ENCODE measurements at places on chromosomes 2 and 18.

- DNase-seq, result no peak
Observed at GRCh38 chr2:136482966-136483365, 282.4 kb upstream of the THSD7B start.

DNA sequence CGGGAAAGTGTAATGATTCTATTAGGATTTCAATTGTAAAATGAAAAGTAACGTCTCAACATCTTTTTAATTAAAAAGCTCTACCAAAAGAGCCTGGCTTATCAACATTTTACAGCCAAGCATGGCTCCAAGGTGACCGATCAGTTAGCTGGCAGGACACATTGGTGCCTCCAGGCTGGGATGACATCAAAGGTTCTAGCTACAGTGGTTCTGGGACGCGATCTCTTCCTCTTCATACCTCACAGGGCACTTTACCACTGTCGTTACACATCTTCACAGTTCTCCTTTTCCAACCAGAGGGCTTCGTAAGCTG, 693 bp downstream of the ORC2 start:
- no peak for DNase-seq

DNA sequence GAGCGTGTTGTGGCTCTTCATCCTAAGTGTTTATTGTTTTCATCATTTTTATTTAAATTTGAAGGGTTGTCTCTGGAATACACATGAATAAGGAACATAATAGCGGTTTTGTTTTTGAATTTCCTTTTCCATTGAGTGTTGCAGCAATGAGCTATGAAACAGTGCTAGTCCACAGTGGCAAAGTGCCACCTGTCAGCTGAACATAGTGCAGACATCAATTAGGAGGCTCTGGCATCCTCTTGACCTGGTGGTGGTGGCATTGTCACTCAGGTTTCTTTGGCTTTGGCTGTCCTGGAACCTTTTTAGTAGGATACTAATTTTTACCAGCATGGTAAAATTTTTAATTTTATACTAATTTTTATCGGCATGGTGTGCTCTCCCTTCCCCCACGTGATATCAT, 63.2 kb downstream of the UGGT1 start:
- no peak for DNase-seq

- DNase-seq, result no peak
Observed at GRCh38 chr2:125280265-125280664, 1255.2 kb downstream of the CNTNAP5 start.

GRCh38 chr2:106577255-106577651, 90.1 kb downstream of the CD8B2 start:
- no peak for DNase-seq

DNA sequence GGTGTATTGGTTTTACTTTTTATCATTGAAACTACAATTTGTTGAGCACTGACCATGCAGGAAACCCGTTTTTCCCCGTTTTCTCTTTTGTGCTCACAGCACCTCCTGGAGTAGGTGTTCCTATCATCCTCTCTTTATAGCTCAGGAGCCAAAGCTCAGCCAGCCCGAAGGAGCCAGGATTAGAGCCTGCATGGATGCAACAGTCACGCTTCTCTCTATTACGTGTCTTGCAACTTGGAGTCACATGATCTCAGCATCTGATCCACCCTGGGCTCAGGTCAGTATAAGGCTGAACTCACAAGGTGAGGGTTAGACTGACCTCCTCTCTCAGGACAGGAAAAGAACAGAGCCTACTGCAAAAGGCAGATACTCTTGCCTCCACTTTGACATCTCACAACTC, 150.5 kb downstream of the MBP start:
- no peak for DNase-seq

GRCh38 chr2:236960531-236960930, 125.2 kb upstream of the COPS8 start:
- DNase-seq, result no peak

DNA sequence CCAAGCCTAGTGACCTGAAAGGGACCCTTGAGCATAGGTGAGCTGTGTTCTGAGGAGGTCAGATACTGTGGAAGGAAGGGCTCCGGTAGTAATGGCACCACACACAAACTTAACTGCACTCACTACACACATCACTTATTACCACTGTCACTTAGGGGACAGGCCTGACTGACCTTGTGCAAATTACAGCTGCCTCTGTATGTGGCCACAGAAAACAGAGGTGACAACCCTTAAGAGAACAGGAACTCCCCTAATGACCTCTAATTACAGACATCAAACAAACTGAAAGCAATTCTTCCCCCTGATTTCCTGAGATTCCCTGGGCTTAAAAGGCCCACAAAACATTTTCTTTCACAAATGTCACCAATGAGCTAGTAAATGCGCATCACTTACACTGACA, 360.6 kb downstream of the RND3 start:
- no peak for DNase-seq

GRCh38 chr2:23569761-23570365, 184.9 kb downstream of the KLHL29 start:
- no peak for DNase-seq

DNA sequence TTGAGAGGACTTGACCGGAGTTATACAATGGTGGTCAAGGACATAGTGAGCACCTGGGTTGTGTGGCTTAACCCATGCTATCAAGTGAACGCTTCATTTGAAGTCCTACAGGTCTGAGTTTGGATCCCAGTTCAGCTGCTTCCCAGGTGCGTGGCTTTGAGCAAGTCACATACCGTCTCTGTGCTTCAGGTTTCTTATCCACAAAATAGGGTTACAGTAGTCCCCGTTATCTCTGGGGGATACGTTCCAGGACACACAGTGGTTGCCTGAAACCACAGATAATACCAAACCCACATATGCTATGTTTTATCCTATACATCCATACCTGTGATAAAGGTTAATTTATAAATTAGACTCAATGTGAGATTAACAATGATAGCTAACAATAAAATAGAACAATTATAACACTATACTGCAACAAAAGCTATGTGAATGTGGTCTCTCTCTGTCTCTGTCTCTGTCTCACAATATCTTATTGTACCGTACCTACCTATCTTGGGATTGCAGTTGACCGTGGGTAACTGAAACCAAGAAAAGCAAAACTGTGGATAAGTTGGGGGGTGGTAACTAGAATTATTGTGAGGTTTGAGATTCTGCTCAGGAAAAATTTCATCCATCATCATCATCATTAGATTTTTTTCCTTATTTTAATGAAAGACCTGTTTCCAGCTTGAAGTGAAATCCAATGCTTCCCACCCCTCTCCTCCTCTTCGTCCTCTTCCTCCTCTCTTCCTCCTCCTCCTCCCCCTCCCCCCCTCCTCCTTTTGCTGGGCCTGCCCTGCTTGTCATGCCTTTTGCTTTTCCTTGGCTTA, 22.7 kb downstream of the LBH start:
- no peak for DNase-seq

GRCh38 chr2:1650085-1650872, 94.0 kb downstream of the PXDN start:
- DNase-seq, result no peak

GRCh38 chr2:26913606-26913998, 56.8 kb upstream of the MAPRE3 start:
- DNase-seq, result no peak

GRCh38 chr18:9788860-9789259, 80.8 kb downstream of the RAB31 start:
- DNase-seq, result no peak

- DNase-seq, result no peak
Observed at GRCh38 chr2:176818076-176818475, 394.5 kb upstream of the HNRNPA3 start.

DNA sequence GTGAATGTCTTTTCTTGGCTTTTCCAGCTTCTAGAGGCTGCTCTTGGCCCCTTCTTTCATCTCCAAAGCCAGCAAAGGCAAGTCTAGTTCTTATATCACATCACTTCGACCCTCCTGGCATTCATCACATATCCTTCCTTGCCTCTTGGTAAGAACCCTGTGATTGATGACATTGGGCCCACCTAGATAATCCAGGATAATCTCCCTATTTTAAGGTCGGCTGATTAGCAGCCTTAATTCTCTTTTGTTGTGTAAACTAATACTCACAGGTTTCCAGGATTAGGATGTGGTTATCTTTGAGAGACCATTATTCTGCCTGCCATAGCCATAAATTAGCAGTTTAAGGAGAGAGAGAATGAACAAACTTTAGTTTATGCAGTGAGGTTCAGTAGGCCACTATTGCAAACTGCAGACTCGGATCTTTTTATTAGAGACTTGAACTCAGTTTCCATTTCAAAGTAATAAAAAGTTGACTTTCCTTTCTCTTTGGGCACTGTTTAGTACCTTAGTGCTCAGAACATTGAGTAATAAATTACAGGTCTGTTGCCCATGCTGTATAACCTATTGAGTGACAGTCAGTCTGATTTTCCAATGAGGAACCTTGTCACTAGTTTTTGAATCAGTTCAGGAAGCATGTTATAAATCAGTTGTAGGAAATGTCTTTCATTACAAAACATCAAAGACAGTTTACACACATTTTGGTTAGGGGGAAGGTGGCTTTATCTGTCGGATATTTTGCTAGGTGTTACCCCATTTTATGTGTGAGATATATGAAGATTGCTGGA, 4.5 kb downstream of the NDUFV2 start:
- no peak for DNase-seq

GRCh38 chr2:1091895-1092585, 141.4 kb downstream of the SNTG2 start:
- DNase-seq, result no peak

DNA sequence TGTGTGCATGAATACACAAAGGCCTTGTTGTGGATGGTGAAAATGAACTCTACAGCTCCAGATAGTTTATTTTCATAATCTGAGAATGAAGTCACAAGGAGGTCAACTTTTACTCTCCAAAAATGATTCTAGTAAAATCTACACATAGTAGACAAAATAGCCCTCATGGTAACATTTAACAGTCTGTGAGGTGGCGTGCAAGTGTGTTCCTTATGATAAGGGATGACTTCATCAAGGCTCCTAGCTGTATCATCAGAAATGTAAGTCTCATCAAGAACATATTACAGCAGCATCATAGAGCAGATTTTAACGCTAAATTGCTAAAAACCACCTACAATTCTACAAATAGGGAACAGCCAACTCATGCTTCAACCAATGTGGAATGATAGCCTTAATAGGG, 72.3 kb upstream of the RIOK3 start:
- DNase-seq, result no peak

DNA sequence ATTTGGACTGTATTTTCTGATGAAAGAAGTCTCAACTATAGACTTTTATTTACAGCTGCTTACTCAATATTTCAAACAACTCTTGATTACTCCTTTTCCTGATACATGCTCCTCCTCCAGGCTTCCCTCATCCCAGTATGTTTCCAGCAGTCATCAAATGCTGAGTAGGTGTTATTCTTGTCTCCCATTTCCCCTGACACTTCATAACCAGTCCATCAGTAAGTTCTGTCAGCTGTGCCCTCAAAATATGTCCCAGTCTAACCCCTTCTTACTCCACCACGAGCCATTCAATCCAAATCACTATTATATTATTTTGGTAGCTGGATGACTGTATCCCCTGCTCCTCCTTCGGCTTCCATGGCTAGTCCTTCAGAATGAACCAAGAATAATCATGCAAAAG, 189.1 kb upstream of the DTNA start:
- no peak for DNase-seq

DNA sequence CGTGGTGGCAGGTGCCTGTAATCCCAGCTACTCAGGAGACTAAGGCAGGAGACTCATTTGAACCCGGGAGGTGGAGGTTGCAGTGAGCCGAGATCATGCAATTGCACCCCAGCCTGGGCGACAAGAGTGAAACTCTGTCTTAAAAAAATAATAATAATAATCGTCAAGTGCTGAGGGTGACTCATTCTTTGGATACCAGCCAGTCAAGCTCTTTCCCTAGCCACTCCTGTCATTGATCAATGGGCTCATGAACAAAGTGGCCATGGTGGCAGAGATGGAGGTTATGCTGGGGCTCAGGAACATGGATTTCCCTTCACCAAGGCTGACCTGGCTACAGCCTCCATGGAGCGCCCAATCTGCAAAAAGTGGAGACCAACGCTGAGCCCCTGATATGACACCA, 94.5 kb upstream of the HAAO start:
- no peak for DNase-seq

- DNase-seq, result peak; percentile 14
Observed at GRCh38 chr2:12587729-12588522, 128.8 kb upstream of the TRIB2 start.

DNA sequence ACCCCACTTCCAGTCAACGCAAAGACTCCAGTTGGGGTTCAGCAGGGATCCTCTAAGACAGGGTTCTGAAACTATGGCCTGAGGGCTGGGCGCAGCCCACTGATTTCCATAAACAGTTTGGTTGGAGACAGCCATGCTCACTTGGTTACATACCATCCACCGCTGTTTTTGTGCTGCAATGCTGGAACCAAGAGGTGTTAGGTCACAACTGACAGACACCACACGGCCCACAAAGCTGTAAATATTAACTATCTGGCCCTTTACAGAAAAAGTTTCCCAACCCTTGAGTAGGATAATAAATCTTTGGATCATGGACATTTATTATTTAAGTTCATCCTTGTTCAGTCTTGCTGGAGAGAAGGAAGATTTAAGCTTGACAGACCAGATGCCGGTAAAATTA, 8.4 kb upstream of the CD226 start:
- DNase-seq, result no peak

DNA sequence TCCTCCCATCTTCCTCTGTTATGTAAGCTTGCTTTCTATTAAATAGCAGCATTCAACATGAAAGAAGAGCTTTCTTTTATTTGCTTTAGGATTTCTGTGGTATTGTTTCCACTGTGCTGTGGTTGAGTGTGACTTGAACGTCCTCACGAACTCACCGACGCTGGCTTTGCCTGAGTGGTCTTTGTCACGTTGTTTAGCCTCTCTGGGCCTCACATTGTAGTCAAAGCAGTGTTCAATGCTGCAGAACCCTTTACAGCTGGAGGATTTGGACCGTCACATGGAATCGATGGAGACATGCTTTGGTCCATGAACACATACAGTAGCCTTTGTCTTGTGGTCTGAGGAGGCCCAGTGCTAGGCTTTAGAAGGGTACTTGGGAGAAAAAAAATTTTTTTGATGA, 66.3 kb downstream of the TANC1 start:
- no peak for DNase-seq

DNA sequence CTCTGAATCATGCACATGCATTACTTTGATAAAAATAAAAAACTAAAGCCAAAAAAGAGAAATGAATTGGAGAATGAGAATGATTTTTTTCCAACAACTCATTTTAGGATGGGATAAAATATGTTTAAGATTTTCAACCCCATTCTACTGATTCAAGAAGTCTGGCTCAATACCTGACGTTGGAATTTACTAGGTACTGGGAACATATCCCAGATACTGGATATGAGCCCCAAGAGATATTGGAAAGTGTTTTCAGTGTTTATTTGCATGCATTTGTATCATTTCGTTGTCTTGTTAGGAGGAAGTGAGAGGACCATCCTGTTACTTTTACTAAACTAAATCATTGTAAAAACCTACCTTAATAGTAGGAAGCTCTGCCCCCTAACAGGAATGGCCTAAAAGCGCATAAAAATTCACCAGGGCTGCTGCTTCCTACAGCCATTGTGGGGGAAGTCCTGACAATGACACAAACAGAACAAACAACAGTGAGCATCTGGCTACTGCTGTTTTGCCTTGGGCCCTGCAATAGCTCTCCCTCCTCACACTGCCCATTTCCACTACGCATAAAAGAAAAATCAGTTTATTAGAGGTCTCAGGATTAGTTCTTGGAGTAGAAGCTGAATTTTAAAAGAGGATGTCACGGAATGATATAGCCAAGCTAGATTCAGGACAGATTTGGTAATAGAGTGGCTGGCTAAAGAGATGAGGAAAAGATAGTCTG, 35.2 kb downstream of the ANKAR start:
- no peak for DNase-seq

All from hypothalamus (tissue), 51 donors.